Stimulated activated CD4-positive, alpha-beta T cell treated with anti-CD3 and anti-CD28 coated beads, Interleukin-4, amount 100 ng/mL, for 4 hours (primary cell): ENCODE measurements at places on chromosomes 6 and 20.

DNA sequence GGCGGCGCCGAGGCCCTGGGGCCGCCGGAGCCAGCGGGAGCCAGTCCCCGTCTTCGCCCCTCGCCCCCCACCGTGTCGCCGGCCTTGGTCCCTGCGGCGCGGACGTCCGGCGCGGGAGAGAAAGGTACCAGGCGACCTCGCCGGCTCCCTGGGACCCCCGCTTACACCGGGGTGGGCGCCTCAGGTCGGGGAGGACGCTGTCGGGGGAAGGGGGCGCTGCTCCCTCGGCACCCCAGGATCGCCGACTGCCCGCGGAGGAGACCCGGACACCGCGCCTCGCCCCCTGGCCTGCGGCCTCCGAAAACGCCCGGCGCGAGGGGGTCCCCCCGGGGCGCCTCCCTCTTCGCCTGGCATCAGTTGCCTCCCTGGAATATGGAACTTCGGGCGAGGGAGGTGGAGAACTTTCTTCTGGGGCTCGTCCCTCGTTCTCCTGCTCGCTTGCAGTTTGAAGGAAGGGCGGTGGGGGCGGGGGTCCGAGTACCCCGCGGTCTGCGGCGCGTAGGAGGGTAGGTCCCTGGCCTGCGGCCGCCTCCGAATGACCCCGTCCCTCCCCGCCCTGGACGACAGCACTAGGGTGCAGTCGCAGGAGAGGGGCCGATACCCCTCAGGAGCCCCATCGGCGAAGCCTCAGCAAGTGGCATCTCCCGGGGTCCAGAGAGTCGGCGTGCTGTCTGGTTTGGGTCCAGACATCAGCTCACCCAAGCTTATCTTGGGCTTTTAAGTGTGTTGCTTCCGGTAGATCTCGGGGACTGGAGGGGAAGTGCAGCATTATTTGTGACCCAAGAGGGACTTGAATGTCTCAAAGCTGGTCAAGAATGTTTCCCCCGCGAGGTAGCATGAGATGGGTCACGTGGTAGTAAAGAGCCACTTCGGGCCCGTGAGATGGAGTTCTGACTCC lies 549 bp downstream of the ANKRD6 start:
- peak; percentile 13 for DNase-seq

DNA sequence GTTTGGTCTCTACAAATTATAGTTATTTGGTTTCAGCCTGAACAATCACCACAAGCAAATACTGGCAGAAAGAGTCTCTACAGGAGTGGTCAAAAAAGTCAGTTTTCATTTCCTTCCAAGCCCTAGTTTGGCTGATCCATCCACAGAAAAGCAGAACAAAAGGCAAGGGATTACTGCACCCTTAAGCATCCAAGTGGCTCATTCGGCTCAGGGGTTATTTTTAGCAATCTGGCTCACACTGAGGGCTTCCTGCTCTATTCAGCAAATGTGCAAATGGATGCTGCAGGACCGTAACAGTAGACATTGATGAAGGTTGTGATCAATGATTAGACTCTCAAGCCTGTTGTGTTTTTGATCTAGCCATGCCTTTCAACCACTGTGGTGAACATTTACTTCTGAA lies 62.2 kb upstream of the FABP7 start:
- no peak for DNase-seq

DNA sequence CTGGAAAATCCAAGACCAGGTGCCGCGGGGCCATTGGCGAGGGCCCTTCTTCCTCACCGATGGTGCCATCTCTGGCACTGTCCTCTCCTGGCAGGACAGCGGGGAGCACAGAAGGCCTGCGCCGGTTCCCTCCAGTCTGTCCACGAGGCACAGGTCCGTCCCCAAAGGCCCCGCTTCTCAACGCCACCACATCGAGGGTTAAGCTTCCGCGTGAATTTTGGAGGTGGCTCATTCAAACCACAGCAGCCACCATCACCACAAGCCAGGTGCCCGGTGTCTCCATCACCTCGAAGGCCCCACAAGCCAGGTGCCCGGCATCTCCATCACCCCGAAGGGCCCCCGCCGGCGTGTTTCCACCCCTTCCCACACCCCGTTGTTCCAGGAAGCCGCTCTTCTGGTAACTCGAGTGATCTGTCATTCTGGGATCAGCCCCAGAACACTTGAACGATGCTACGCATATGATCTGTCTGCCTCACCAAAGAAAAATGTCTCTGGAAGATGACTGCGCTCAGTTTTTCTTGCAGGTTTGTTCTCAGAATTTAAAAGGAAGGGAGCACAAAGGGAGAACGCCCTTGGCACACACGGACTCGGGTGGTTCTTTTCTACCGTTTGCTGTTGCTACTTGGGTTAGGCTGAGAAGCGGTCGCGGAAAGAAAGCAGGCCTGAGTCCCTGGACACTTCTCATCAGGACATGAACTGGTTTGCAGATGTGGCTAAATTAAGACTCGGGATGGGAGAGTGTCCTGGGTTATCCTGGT lies 9.9 kb upstream of the KIF25 start:
- DNase-seq = no peak

DNA sequence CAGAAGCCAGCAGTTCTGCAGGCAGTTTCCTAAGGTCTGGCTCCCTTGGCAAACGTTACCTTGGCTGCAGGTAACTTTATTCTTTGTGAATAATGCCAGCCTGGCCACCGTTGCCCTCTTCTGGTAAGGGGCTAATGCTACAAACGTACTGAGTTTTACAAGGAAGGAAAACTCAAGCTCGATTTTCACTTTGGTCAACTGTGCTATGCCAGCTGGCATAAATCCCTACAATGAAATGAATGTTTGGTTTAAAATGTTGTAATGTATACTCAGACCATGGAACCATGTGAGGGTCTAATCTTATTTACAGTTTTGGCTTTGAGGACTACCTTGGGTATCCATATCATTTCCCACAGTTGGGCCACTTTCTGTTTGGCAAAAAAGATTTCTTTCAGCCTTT lies 101.4 kb downstream of the SLX4IP start:
- peak; percentile 9 for DNase-seq

DNA sequence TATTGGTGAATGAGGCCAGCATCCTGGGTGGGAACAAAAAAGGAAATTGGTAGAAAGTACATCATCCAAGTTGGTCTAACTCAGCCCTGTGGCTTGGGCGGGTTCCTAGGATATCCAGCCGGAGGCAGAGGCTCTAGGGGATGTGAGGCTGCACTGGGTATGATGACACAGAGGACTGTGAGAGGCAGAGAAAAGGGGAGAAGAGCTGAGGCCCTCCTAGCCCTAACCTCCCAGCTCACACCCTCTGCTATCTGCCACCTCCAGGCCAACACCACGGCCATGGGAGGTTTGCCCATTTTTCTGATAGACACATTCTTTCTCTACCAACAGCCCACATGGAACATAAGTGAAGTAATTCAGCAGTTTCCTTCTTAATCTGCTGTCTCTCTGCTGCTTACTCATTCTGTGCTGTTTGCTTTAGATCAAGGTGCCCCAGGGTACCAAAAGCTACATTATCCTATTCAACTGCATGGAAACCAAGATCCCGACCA lies 284.4 kb downstream of the ESR1 start:
- DNase-seq = no peak

- DNase-seq = no peak
These were observed 21.9 kb upstream of the TAF8 start for GRCh38 chr6:42028234-42029061.

GRCh38 chr6:55017555-55018300 lies 156.6 kb upstream of the HCRTR2 start:
- DNase-seq = no peak

DNA sequence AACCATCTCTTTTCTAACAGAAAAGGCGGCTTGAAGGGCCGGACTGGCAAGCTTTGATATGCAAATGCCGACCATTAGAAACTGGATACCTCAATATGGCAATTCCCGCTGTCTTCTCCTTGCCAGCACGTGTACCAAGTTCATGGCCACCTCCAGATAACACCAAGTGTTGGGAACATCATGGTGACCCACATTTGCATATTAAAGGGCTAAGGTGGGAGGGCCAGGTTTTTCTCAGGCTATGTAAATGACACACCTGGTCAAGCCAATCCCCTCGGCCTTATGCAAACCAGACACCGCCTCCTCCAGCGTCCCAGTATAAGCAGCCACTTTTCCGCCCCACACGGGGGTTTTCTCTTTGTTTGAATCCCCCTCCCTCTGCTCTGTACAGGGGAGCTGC lies 110.7 kb downstream of the DACT2 start:
- DNase-seq = no peak

- DNase-seq = no peak
These were observed 8.6 kb upstream of the TUBB2B start for GRCh38 chr6:3236005-3236404.

GRCh38 chr6:33578588-33579011 lies 1.5 kb downstream of the BAK1 start:
- peak; percentile 46 for DNase-seq

DNA sequence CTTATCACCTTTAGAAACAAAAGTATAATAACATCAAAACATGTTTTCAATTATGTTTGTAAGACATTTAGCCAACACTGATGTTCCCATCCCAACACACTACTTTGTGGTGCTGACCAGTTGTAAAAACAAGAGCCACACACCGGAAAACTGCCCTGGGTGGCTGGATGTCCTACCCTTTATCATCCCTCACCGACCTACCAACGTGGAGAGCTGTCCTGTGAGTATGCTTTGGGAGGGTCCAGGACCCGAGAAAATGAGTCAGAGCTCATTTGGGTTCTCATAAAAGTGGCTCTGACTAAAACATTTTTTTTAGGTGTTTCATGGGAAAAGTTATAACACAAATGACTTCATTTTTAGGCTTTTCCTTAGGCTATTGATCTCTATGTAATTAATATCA lies 29.3 kb upstream of the CTAGE9 start:
- no peak for DNase-seq

DNA sequence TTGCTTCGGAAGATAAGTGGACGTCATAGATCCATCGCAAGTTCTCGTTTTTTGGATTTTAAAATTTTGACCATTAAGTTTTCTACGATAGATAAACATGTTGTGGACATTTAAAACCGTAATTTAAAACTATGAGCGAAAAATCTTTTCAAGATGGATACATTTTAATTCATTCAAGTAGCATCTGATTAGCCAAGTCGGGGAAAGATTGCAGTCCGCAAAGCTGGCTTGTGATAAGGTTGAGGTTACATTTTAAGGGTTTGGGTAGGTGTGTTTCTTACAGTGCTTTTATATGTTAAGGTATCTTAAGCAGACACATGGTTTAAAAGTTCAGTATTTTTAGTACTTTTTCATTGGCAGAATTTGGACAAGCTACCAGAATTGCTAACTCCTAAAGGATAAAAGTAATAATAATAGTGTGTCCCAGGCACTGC lies 1.2 kb downstream of the WTAP start:
- no peak for DNase-seq

- peak; percentile 12 for DNase-seq
These were observed 1.0 kb downstream of the TRERF1 start for GRCh38 chr6:42450477-42451332.

DNA sequence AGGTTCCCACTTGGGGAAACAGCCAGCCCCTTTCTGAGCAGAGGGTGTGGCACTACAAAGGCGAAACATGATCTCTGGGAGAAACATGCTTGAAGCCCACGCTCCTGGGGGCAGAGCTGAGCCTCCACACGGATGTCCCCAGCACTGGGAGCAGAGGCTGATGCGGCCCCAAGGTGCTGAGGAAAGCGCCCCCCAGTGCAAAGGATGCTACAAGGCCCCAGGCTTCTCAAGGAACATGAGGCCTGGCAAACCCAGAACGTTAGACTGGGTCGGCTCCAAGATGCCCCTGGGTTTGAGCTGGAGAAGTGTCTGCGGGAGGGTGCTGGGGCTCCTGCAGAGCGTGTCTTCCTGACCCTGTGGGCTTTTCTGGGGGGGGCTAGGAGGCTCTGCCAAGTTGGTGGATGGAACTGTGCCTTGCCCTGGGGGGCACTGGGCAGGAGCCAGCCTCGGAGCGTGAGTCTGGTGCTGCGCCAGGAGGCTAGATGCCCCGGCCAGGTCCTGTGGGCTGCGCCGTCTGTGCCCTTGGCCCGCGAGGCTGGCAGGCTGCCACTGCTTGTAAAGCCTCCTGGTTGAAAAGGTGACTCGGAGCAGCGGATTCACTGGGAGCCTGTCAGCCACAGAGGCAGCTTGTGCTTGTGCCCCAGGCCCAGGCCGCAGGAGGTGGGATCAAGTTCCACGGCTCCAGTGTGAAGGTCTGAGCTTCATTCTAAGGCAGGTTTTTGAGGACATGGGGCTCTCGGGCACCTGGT lies 8.1 kb downstream of the SYNJ2 start:
- DNase-seq = no peak

DNA sequence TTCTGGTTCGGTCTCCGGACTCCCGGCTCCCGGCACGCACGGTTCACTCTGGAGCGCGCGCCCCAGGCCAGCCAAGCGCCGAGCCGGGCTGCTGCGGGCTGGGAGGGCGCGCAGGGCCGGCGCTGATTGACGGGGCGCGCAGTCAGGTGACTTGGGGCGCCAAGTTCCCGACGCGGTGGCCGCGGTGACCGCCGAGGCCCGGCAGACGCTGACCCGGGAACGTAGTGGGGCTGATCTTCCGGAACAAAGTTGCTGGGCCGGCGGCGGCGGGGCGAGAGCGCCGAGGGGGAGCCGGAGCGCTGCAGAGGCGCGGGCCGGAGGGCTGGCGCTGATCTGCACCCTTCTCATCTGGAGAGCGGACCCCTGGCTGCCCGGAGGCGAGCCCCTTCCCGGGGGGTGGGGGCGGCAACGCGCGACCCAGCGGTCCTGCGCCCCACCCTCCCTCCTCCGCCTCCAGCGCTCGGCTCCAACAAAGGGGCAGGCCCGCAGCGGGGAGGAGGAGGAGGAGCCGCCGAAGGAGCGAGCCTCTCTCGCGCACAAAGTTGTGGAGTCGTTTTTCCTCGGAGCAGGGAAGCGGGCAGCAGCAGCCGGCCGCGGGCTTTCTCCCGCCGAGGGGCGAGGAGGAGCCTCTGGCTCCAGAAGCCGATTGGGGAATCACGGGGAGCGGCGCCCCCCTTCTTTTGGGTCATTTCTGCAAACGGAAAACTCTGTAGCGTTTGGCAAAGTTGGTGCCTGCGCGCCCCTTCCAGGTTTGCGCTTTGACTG lies at the start of gene UTRN:
UTRN (plus strand) TSS at position 553 of the 765 bp plus-strand sequence. CDS start 6,494 bp downstream, outside the sequence.
- DNase-seq = peak; percentile 35

DNA sequence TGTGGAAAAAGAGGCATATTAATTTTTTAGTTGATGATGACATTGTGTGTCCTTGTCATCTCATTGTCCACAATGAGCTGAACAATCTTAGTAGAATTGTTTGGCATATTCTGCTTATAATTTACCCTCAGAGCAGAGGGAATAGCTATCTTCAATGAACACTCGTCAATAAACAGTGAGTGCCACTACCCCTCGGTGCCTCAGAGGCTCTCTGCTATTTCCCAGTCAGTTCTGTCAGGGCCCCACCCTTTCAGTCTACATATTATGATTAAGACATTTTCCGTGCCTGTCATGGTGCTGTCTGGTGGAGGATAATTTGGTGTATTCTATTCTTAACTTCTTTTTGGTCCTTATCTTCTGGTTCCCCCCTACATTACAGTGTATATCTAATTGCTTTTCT lies 31.2 kb downstream of the NUS1 start:
- no peak for DNase-seq

GRCh38 chr6:2188856-2189384 lies 56.5 kb downstream of the GMDS start:
- DNase-seq = no peak

DNA sequence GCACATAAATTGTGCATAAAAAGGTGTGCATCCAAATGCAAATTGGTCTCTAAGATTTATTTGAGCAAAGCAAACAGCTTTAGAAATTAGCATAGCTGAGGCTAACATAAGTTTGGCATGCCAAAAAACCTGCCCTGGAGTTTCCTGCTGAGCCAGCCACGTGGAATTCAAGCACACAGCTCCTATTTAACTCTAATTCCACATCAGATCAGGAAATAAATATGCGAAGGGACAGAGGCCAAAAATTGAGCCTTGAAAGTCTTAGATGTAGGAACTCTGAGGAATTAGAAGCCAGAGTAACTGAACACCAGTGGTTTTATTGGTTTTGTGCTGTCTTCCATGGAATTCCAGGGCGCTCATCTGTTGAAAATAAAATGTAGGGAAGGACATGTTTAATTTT lies 19.6 kb downstream of the SOBP start:
- DNase-seq = no peak
